Activated B cell treated with CpG ODN at 0.5 μM for 24 hours (primary cell): ENCODE measurements at places on chromosomes 1 and 21. TPM values are rescaled to one million over a fixed set of nuclear protein-coding genes. Genes with fewer than 3 reads are reported as not detected.

The RGS13 gene
- total RNA-seq: 0.49 and 0.60 TPM in 2 replicates

The ACTL8 gene
- not detected in 2 replicates for total RNA-seq

- H3K27me3 ChIP-seq: no peaks in the 10 kb centered on the region
- H3K27ac ChIP-seq: no peak overlapping the region
- no peaks in the 10 kb centered on the region for H3K36me3 ChIP-seq
- DNase-seq: no peak
Measured at GRCh38 chr1:40032240-40032891, 8.2 kb upstream of the CAP1 start.

DNA sequence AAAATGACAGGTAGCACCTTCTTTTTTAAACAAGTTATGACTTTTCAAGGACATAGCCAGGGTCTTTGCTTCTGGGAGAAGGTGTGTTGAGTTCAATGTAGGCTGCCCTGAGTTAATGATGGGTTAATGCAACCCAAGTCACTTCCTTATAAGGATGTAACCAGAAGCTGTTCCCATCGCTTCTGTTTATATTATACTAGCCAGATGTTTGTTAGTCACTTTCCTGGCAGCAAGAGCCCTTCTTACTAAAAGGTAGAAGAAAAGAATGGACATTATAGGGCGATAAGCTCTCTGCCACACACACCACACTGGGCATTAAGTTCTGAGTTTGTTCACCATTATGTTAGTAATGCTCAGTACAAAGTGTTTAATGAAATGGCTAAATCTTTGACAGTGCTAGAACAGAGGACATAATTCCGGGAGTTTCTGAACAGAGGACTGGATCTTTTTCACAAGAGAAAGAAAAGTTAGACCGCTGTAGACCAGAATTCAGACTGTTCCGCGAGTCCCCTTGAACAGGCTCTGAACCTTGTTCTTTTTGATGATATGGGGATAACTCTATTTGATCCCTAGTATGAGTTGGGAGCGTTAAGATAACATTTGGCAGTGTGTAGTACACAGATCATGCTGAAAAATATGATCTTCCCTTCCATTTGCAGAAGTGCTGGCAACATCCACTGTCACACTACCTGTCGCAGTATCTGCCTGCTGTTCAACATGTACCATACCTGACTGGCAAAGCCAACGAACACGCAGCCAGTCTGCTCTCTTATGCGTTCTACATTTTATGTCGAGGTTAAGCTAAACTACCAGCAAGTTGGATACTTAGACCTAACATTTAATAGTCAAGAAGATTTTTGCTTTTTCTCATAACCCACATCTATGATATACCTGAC lies 41.0 kb downstream of the DEGS1 start:
- no peaks in the 10 kb centered on the region for H3K4me1 ChIP-seq
- peaks cover 19% of the 10 kb centered on the region for H3K36me3 ChIP-seq
- peaks cover 2% of the 10 kb centered on the region for H3K27me3 ChIP-seq
- no peak for DNase-seq

GRCh38 chr1:160030657-160031364 lies 979 bp downstream of the PIGM start:
- peak overlapping the region; percentile 82 for H3K27ac ChIP-seq
- H3K36me3 ChIP-seq: peaks cover 6% of the 10 kb centered on the region

DNA sequence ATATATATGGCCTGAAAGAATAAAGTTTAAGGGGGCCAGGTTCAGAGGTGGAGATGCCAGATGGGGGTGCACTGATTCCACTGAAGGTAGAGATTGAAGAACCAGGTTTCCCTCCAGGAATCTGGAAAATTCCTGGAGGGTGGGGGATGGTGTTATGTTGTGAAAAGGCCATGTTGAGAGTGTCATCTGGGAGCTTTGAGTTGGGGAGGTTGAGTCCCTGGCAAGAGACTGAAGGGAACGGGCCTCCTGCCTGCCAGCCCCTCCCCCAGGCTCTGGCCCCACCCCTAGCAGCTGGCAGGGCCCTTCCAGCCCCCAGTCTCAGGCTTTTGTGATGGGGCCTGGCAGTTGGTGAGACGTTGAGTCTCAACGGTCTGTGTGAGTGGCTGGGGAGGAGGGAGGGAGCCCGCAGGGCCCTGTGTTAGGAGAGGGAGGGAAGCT lies 4.1 kb downstream of the PTPRU start:
- no peak for DNase-seq
- no peak overlapping the region for H3K27ac ChIP-seq
- H3K36me3 ChIP-seq: no peaks in the 10 kb centered on the region
- no peak overlapping the region for H3K4me3 ChIP-seq
- peaks cover 18% of the 10 kb centered on the region for H3K4me1 ChIP-seq
- peaks cover 39% of the 10 kb centered on the region for H3K27me3 ChIP-seq

GRCh38 chr1:62993844-62994243 lies 209.9 kb downstream of the ATG4C start:
- no peak overlapping the region for H3K27ac ChIP-seq
- peaks cover 11% of the 10 kb centered on the region for H3K27me3 ChIP-seq
- DNase-seq: no peak
- H3K4me3 ChIP-seq: no peak overlapping the region
